ENCODE measurements at places on chromosomes 6 and 20.

DNA sequence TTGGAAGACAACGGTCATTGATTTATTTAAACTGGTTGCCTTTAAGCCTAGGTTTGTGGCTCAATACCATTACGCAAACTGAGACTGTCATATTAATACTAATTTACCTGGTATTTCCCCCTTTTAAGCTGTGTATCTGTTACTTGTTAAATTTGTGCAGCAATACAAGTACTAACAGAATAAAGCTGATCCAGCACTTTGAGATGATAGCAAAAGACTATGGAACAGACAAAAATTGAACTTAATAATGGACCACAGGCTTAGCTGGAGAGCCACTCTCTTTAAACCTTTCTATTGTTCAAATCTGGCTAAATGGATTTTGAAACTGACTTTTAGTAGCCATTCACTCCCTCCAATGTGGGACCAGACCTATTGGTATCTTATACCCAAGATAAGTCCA is 6.2 kb upstream of the CENPW start:
- no peak for DNase-seq

GRCh38 chr6:141641951-141642350 is 490.8 kb upstream of the GJE1 start:
- no peak for DNase-seq

DNA sequence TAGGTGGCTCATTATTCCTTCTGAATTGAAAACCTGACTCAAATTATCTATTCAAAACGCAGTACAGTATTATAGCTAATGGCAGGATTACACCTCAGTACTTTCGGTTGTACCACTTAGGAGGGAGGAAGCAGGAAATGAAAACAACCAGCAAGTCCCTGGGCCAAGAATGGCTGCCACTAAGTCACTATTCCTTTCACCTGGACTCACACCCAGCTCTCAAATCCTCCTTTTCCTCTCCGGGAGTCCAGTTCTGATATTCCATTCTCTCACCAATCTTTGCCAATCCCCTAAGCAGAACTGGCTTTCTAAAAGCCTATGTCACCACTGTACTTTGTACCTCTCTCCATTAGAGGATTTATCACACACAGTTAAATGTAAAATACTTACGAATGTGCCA is 20.6 kb downstream of the TMEM242 start:
- no peak for DNase-seq

- no peak for DNase-seq
Measured at GRCh38 chr20:53097371-53097770, 125.2 kb downstream of the TSHZ2 start.

GRCh38 chr20:35952480-35953386 is 1.6 kb downstream of the SCAND1 start:
- no peak for DNase-seq

DNA sequence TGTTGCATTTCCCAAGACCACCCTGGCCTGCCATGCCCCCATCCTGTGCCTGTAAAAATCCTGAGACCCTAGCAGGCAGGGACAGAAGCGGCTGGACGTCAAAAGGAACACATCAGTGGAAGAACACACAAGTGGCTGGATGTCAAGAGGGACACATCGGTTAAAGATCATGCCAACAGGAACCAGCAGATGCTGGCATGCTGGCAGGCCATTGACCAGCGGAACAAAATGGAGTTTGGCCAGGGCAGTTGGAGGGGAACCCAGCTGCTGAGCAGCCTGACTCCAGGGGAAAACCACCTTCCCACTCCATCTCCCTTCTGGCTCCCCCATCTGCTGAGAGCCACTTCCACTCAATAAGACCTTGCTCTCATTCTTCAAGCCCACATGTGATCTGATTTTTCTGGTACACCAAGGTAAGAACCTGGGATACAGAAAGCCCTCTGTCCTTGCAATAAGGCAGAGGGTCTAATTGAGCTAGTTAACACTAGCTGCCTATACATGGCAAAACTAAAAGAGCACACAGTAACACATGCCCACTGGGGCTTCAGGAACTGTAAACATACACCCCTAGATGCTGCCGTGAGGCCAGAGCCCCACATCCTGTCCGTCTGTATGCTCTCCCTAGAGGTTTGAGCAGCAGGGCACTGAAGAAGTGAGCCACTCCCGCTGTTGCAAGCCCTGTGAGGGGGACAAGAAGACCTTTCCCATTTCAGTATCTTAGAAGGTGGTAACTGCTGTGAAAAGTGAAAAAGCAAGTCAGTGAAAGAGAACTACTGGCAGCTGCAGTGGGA is 4.2 kb upstream of the TSBP1 start:
- no peak for DNase-seq

GRCh38 chr6:108838101-108838717 is 10.0 kb upstream of the ARMC2 start:
- DNase-seq: no peak

DNA sequence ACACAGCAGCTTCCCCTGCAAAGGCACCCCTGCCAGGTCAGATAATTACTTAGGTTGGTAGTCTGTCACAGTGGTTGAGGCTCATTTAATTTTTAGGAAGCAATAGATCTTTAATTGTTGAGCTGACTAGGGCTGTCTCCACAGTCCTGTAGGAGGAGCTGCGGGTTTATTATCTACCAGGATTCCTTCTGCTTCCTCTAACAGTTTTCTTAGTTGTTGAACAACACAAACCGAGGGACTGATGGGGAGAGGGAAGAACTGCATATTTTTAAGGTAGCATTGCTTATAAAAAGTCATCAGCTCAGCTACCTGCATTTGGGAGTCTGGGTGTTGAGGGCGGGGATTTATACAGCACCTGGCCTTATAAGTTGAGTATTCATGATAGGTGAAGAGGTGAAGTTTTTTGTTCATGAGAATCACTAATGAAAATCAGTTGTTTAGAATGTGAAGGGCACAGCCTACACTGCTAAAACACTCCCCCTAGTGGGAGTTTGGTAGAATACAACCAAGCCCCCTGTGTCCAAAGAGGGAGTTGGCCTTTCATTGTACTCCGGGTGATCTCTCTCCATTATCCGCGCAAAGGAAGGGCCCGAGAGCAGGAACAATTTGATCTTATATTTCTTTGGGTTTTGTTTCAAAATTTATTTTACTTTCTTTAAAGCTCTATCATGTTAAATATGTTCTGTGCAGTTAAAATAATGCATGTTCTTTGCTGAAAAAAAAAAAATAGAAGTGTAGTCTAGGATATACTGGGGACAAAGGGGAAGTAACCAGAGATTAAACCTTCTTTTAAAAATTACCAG is 69.6 kb downstream of the SSR1 start:
- DNase-seq: no peak

DNA sequence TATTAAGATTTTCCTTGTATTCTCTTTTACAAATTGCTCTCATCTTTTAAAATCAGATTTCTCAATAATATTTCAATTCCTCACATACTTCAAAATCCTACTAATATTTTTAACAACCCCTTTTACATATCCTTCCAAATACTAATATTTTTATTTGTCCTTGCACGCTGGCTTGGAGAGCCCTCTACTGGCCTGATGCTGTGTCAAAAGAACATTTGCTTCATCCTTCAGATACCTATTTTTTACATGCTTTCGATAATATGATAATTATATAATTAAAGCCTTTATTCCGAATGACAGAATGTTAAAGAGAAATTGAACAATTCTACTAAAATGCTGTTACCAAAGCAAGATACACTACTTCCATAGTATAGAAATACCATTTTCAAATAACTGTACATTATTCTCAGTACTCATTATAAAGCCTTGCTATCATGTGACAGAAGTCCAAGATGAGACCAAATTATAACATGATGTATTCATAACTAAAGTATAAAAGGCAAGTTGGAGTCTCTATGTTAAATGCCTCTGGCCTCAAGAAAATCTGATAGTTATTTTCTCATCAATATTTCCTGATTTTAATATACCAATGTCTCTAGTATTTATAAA is 39.0 kb upstream of the PLN start:
- DNase-seq: no peak

DNA sequence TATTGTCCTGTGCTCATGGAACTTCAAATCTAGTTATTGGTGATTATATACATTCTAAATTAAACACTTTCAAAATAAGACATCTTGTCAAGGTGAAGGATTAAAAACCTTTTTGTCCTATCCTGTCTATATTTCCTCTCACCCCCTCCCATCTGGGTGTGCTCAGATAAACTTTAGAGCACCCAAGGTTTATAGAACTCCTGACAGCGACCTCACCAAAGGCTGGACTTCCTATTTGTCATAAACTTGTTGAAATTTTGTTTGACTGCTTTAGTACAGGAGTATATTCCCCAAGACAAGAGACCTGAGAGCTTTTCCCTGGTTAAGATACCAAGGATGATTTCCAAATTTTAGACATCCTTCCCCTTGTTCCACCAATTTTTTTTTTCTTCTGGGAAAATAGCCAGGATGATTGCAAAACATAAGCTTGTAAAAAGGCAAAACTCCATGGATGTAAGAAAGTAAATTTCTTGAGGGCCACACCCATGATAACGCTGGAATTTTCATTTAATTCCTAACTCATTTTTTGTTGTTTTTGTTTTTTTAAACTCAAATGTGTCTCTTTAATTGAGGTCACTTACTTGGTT is 33.0 kb downstream of the CARMIL1 start:
- DNase-seq: no peak

DNA sequence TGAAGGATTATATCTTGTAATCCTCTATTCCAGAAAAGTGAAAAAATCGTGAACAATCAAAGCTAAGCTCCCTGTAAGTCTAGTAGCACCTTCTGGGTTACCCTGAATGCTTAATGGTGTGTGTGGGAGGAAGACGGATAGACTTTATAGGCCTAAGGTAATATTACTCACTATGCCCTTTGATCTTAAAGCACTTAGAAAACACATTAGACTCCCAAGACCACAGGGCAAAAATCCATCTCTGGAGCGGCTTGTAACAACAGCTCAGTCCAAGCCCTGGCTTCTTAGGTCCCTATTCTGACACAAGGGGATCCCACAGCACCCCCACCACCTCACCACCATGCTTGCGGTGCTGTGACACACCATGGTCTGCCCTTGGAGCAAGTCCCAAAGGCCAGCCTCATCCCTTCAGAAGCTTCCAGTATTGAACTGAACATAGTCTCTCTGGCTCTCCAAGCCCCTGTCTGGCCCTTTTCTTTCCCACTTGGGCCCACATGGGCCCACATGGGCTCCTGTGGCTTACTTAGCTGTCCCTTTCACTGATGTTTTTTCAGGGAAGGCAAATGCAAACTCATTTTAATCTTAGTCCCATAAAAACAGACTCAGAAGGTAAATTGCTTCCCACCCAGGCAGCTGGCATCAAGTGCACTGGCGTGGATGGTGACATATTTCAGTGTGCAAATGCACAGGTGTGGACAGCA is 28.3 kb downstream of the C6orf132 start:
- DNase-seq: no peak

GRCh38 chr6:26539071-26539615 is 977 bp downstream of the HMGN4 start:
- DNase-seq: no peak

GRCh38 chr6:111761783-111762312 is 111.4 kb downstream of the FYN start:
- no peak for DNase-seq

DNA sequence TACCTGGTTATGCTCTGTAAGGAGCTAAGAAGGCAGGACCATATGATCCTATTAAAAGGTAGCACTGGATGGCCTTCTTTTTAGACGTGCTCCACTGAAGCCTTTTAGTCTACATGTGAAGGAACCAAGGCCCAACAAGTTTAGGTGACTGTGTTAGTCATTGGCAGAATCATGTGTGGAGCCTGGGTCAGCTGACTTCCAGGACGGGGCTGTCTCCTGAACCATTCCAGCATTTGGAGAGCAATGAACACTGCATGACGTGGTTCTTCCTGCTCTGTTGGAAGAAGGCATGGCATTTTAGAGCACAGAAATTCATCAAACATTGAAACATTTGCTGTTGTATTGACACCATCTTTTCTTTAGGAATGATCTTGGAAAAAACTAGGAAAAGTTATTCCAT is 87.8 kb upstream of the TIAM2 start:
- no peak for DNase-seq

DNA sequence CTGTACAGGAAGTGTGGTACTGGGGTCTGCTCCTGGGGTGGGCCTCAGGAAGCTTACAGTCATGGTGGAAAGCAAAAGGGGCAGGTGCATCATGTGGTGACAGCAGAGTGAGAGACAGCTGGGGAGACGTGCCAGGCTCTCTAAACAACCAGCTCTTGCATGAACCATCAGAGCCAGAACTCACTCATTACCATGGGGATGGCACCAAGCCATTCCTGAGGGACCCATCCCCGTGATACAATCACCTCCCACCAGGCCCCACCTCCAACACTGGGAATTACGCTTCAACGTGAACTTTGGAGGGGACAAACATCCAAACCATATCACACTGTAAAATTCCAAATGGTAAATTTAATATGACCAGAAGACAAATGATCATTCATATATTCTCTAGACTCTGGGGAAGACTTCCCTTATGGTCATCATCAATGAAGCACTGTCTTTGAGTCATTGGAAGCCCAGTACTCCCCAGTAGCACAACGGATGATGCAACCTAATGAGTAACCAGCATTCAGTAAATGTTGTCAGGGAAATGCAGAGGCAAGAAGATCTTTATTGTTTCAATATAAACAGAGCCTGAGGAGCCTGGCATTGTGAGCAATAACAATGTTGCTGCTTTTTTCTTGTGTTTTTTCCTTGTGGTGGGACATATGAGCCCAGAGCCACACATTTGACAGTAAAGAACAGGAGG is 48.2 kb upstream of the RALY start:
- DNase-seq: no peak

GRCh38 chr6:14423330-14423729 is 305.8 kb downstream of the CD83 start:
- no peak for DNase-seq

GRCh38 chr6:2630359-2630758 is 120.4 kb downstream of the MYLK4 start:
- DNase-seq: no peak

GRCh38 chr6:106098383-106099234 is 12.5 kb downstream of the PRDM1 start:
- DNase-seq: no peak

DNA sequence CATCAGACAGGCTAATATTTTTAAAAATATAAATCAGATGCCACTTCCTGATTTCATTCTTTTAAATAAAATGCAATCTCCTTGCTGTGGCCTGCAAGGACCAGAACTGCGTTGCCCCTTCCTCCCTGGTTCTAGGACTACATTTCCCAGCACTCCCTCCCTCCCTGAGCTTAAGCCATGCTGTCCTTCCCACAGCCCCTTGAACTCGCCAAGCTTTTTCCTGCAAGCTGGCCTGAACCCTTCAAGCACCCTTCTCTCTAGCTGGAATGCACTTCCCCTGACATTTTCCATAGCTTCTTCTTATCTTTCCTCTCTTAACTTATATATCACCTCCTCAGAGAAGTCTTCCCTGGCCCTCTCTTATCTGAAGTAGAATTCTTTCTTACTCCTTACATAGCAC is 6.1 kb upstream of the DOK5 start:
- DNase-seq: no peak

GRCh38 chr20:39849664-39850063 is 839.4 kb downstream of the MAFB start:
- peak; percentile 35 for DNase-seq

DNA sequence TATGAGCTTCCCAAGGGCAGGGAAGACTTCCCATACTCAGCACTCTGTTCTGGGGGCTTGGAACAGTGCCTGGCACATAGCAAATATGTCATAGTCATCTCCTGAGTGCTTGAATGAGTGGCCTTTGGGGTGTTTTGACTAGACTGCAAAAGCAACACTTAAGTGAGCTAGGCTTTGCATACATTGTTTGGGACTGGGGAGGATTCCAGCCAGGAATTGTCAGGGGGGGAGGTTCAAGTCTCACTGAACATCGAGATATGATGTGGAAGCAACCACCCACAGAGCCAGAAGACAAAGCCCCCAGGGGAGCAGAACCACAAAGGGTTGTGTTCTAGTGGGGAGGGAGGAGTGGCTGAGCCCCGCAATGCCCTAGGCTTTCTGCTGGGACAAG is 98.4 kb downstream of the SYCP2 start:
- DNase-seq: no peak

All from omental fat pad (tissue), 4 donors.